Type B pancreatic cell (in vitro differentiated cells): ENCODE measurements at places on chromosomes 5 and 9. TPM values are rescaled to one million over a fixed set of nuclear protein-coding genes. Genes with fewer than 3 reads are reported as not detected.

TRAF1 gene
- total RNA-seq, result 1.9 and 3.1 TPM in 2 replicates

HACD4 gene
- 0.72 and 2.4 TPM in 2 replicates for total RNA-seq

KCNV2 gene
- not detected in 2 replicates for total RNA-seq

FOXI1 gene
- total RNA-seq, result not detected in 2 replicates

FSTL4 gene
- total RNA-seq, result 11.3 and 51.7 TPM in 2 replicates

OR13F1 gene
- not detected in 2 replicates for total RNA-seq

SPINK5 gene
- total RNA-seq, result 14.1 and 26.0 TPM in 2 replicates

WNT8A gene
- total RNA-seq, result not detected in 2 replicates

AFAP1L1 gene
- total RNA-seq, result 6.4 and 12.1 TPM in 2 replicates

BAAT gene
- 0.48 and 0.53 TPM in 2 replicates for total RNA-seq

GABRA1 gene
- total RNA-seq, result 1.8 and 12.3 TPM in 2 replicates

TMEM252 gene
- total RNA-seq, result 0.67 and 0.80 TPM in 2 replicates

ADAMTS19 gene
- total RNA-seq, result 9.3 and 12.7 TPM in 2 replicates

SLC45A2 gene
- total RNA-seq, result 0.62 and 2.1 TPM in 2 replicates

ACTL7B gene
- not detected in 2 replicates for total RNA-seq

GRCh38 chr5:137344723-137345322, 154.3 kb downstream of the SPOCK1 start:
- peaks cover 3% of the 10 kb centered on the region for H3K4me1 ChIP-seq
- no peak overlapping the region for H3K4me3 ChIP-seq
- no peak overlapping the region for H3K27ac ChIP-seq
- H3K36me3 ChIP-seq, result no peaks in the 10 kb centered on the region

- no peaks in the 10 kb centered on the region for H3K36me3 ChIP-seq
- H3K4me3 ChIP-seq, result no peak overlapping the region
- no peak for DNase-seq
- no peaks in the 10 kb centered on the region for H3K27me3 ChIP-seq
- H3K27ac ChIP-seq, result no peak overlapping the region
Observed at GRCh38 chr9:10250219-10250618, 362.6 kb downstream of the PTPRD start.

GRCh38 chr5:98349251-98349989, 424.0 kb upstream of the RGMB start:
- no peaks in the 10 kb centered on the region for H3K36me3 ChIP-seq
- no peaks in the 10 kb centered on the region for H3K4me1 ChIP-seq
- no peaks in the 10 kb centered on the region for H3K27me3 ChIP-seq
- no peak overlapping the region for H3K27ac ChIP-seq
- DNase-seq, result no peak

- DNase-seq, result no peak
- H3K4me3 ChIP-seq, result no peak overlapping the region
- H3K4me1 ChIP-seq, result peaks cover 26% of the 10 kb centered on the region
- no peak overlapping the region for H3K27ac ChIP-seq
- peaks cover 13% of the 10 kb centered on the region for H3K27me3 ChIP-seq
- no peaks in the 10 kb centered on the region for H3K36me3 ChIP-seq
Observed at GRCh38 chr5:160167624-160168165, 48.4 kb upstream of the PWWP2A start.

- H3K36me3 ChIP-seq, result no peaks in the 10 kb centered on the region
- no peak overlapping the region for H3K27ac ChIP-seq
- no peak for DNase-seq
- peaks cover 7% of the 10 kb centered on the region for H3K27me3 ChIP-seq
Observed at GRCh38 chr9:20225826-20226225, 396.5 kb downstream of the MLLT3 start.

DNA sequence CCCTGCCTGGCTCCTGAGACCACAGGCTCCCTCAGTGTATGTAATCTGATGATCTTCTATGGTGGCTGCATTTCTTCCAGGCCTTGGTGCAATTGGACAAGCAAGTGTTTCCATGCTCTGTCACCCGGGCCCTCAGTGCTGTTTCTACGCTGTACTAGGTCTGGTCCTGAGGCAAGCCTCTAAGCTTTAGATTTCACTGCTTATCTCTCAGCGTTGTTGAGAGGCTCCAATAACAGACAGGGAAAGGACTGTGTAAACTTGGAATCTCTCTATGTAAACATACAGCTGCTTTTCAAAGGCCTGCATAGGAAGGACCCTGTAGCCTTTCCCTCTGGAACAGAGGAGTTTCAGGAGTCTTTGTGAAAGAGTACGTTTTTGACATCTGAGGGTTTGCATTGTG, 38.6 kb upstream of the NFIB start:
- peak overlapping the region; percentile 86 for H3K4me3 ChIP-seq
- peaks cover 62% of the 10 kb centered on the region for H3K4me1 ChIP-seq
- DNase-seq, result no peak
- no peak overlapping the region for H3K27ac ChIP-seq
- H3K36me3 ChIP-seq, result no peaks in the 10 kb centered on the region
- H3K27me3 ChIP-seq, result peaks cover 24% of the 10 kb centered on the region

GRCh38 chr9:137818286-137818685, 59.3 kb upstream of the CACNA1B start:
- H3K4me1 ChIP-seq, result no peaks in the 10 kb centered on the region
- H3K27me3 ChIP-seq, result no peaks in the 10 kb centered on the region
- no peak for DNase-seq
- H3K36me3 ChIP-seq, result peaks cover 47% of the 10 kb centered on the region
- H3K4me3 ChIP-seq, result no peak overlapping the region

GRCh38 chr5:40502736-40503135, 177.0 kb upstream of the PTGER4 start:
- H3K4me1 ChIP-seq, result no peaks in the 10 kb centered on the region
- DNase-seq, result no peak
- no peak overlapping the region for H3K27ac ChIP-seq
- no peak overlapping the region for H3K4me3 ChIP-seq

- H3K36me3 ChIP-seq, result peaks cover 3% of the 10 kb centered on the region
- H3K27me3 ChIP-seq, result no peaks in the 10 kb centered on the region
- no peaks in the 10 kb centered on the region for H3K4me1 ChIP-seq
- no peak overlapping the region for H3K27ac ChIP-seq
Observed at GRCh38 chr9:89295400-89295799, 15.6 kb upstream of the CKS2 start.

GRCh38 chr9:37746448-37747270, 6.9 kb upstream of the TRMT10B start:
- no peaks in the 10 kb centered on the region for H3K36me3 ChIP-seq
- no peaks in the 10 kb centered on the region for H3K4me1 ChIP-seq
- no peak for DNase-seq
- H3K4me3 ChIP-seq, result no peak overlapping the region
- peaks cover 5% of the 10 kb centered on the region for H3K27me3 ChIP-seq
- H3K27ac ChIP-seq, result no peak overlapping the region

GRCh38 chr9:116323012-116323411, 169.4 kb downstream of the PAPPA start:
- peaks cover 63% of the 10 kb centered on the region for H3K4me1 ChIP-seq
- H3K27ac ChIP-seq, result peak overlapping the region; percentile 24
- peak overlapping the region; percentile 40 for H3K4me3 ChIP-seq
- no peak for DNase-seq
- H3K36me3 ChIP-seq, result no peaks in the 10 kb centered on the region
- peaks cover 6% of the 10 kb centered on the region for H3K27me3 ChIP-seq

DNA sequence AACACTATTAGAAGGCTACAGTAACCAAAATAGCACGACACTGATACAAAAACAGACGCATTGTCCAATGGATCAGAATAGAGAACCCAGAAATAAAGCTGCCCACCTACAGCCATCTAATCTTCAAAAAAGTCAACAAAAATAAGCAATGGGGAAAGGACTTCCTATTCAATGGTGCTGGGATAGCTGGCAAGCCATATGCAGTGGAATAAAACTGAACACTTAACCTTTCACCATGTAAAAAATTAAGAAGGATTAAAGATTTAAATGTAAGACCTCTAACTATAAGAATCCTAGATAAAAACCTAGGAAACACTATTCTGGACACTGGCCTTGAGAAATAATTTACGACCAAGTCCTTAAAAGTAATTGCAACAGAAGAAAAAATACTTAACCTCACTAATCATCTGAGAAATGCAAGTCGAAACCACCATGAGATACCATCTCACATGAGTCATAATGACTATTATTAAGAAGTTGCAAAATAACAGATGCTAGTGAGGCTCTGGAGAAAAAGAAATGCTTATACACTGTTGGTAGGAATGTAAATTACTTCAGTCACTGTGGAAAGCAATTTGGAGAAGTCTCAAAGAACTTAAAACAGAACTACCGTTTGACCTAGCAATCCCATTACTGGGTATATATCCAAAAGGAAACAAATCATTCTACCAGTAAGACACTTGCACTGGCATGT, 203.3 kb upstream of the CDH9 start:
- DNase-seq, result no peak
- no peak overlapping the region for H3K4me3 ChIP-seq
- peaks cover 3% of the 10 kb centered on the region for H3K4me1 ChIP-seq
- H3K27ac ChIP-seq, result peak overlapping the region; percentile 68
- H3K27me3 ChIP-seq, result no peaks in the 10 kb centered on the region

- peaks cover 3% of the 10 kb centered on the region for H3K27me3 ChIP-seq
- H3K4me3 ChIP-seq, result no peak overlapping the region
- H3K27ac ChIP-seq, result no peak overlapping the region
Observed at GRCh38 chr5:58929726-58930125, 346.9 kb downstream of the RAB3C start.

DNA sequence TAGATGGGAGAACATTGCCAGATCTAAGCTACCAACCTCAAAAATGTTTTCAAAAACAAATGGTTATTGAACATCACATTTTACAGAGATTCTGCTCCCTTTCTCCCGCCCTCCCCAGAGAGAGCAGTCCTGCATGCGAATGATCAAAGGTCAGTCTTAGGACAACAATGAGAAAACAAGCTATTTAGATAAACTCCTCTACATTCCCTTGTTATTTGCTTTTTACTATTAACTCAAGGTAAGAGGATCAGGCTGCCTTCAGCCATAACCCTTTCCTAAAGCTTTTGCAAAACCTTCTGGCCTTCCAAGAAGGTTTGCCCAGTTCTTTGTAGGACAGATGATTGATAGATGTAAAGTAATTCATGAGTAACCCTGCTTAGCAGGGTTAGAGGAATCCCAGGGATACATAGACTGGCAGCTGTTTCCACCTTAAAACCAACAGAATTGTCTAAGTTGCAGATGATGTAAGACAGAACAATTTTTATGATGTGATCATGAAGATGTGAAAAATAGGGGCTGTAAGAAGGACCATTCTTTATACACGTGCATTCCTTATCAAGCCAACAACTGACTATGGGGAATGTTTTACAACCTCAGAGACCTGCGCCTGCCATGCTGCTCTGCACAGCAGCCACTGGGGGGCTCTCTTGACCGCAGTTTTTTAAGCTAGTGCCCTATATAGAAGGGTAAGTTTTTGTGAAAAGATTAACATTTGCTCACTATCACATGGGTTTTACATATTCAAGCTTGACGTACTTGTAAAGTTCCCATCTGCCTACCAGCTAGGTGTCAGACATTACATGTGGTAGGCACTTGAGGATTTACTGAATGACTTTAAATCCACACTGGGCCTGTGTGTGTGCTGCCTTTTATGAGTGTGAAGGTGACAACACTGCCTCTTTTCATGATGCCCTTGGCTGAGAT, 2.3 kb upstream of the ZNF782 start:
- no peak for DNase-seq
- H3K27ac ChIP-seq, result peak overlapping the region; percentile 73
- peak overlapping the region; percentile 44 for H3K4me3 ChIP-seq
- H3K27me3 ChIP-seq, result no peaks in the 10 kb centered on the region
- peaks cover 41% of the 10 kb centered on the region for H3K4me1 ChIP-seq

DNA sequence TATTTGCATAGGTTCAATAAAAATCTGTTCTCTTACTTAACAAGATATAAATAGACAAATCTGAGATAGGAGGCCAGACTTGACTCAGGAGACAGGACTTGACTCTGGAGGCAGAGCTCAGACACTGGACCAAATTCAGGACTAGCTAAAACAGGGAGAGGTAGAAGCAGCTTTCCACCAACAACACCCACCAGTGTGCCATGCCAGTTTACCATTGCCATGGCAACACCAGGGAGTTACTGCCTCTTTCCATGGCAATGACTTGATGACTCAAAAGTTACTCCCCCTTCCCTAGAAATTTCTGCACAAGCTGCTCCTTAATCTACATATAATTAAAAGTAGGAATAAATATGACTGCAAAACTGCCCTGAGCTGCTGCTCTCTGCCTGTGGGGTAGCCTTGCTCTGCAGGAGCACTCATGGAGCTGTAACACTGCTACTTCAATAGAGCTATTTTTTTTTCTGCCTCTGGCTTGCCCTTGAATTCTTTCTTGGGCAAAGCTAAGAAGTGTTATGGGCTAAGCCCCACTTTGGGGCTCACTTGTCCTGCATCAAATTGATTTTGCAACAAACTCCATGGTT, 473.0 kb downstream of the PLK2 start:
- H3K36me3 ChIP-seq, result no peaks in the 10 kb centered on the region
- no peaks in the 10 kb centered on the region for H3K27me3 ChIP-seq
- no peak overlapping the region for H3K4me3 ChIP-seq
- DNase-seq, result no peak

- peaks cover 24% of the 10 kb centered on the region for H3K36me3 ChIP-seq
- no peak overlapping the region for H3K4me3 ChIP-seq
- H3K27me3 ChIP-seq, result no peaks in the 10 kb centered on the region
- no peak for DNase-seq
Observed at GRCh38 chr9:132677976-132678375, 7.7 kb downstream of the GTF3C4 start.

- peaks cover 27% of the 10 kb centered on the region for H3K4me1 ChIP-seq
- no peaks in the 10 kb centered on the region for H3K27me3 ChIP-seq
- H3K36me3 ChIP-seq, result peaks cover 7% of the 10 kb centered on the region
Observed at GRCh38 chr5:112183103-112183711, 235.9 kb downstream of the EPB41L4A start.

- no peaks in the 10 kb centered on the region for H3K36me3 ChIP-seq
- no peak for DNase-seq
- no peaks in the 10 kb centered on the region for H3K27me3 ChIP-seq
- no peak overlapping the region for H3K4me3 ChIP-seq
- no peak overlapping the region for H3K27ac ChIP-seq
- H3K4me1 ChIP-seq, result peaks cover 17% of the 10 kb centered on the region
Observed at GRCh38 chr5:82812575-82812974, 264.6 kb downstream of the TMEM167A start.

GRCh38 chr5:57184322-57184721, 10.5 kb downstream of the GPBP1 start:
- H3K4me3 ChIP-seq, result peak overlapping the region; percentile 6
- no peak overlapping the region for H3K27ac ChIP-seq
- H3K36me3 ChIP-seq, result peaks cover 23% of the 10 kb centered on the region

DNA sequence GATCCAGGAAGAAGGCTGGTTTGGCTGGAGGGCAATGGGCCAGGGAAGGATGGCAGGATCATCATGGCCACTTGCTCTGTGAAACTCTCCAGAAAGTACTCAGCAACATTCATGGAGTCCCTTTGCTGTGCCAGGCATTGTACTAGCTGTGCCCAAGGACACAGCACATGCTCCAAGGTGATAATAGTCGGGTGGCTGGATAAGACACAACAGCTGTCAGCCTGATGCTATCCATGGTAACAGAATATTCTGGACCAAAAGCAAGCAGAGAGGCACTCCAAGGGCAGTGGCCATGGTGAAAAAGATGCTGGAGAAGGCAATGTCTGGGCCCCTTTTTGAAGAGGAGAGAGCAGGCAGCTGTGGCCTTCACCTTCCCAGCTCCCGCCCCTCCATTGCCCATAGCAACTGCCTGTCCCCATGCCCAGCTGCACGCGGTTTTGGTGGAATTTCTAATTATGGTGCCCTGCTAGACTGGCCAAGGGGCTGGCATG, 113.8 kb upstream of the CPEB4 start:
- H3K27ac ChIP-seq, result no peak overlapping the region
- peaks cover 4% of the 10 kb centered on the region for H3K27me3 ChIP-seq
- no peak overlapping the region for H3K4me3 ChIP-seq

- no peaks in the 10 kb centered on the region for H3K27me3 ChIP-seq
- H3K27ac ChIP-seq, result no peak overlapping the region
- H3K4me3 ChIP-seq, result no peak overlapping the region
- DNase-seq, result no peak
- H3K36me3 ChIP-seq, result no peaks in the 10 kb centered on the region
Observed at GRCh38 chr5:98436667-98437066, 336.8 kb upstream of the RGMB start.
